ENCODE measurements at places on chromosomes 11 and 22. TPM values are rescaled to one million over a fixed set of nuclear protein-coding genes. Genes with fewer than 3 reads are reported as not detected.

The NAALADL1 gene
- 13.1 TPM for total RNA-seq

The TMEM45B gene
- total RNA-seq: not detected

The DSCAML1 gene
- total RNA-seq: not detected

The MMP8 gene
- total RNA-seq: not detected

The SLC17A6 gene
- total RNA-seq: not detected

The TRIOBP gene
- total RNA-seq: 90.2 TPM

The SPI1 gene
- total RNA-seq: not detected

The MAPK8IP2 gene
- 0.12 TPM for total RNA-seq

The FDXACB1 gene
- total RNA-seq: 1.7 TPM

The EHBP1L1 gene
- 46.1 TPM for total RNA-seq

The IGLL5 gene
- not detected for total RNA-seq

The ROBO4 gene
- total RNA-seq: 0.53 TPM

The P2RX3 gene
- not detected for total RNA-seq

The NOX4 gene
- total RNA-seq: 0.23 TPM

The PDGFB gene
- 13.7 TPM for total RNA-seq

The SLC22A9 gene
- not detected for total RNA-seq

The TCN2 gene
- total RNA-seq: 4.6 TPM

The IRF7 gene
- total RNA-seq: 3.7 TPM

The DBX1 gene
- not detected for total RNA-seq

The OR52A1 gene
- total RNA-seq: not detected

The PNPLA5 gene
- total RNA-seq: not detected

The VWCE gene
- 3.3 TPM for total RNA-seq

The PRSS23 gene
- 262 TPM for total RNA-seq

The CYB5R2 gene
- 1.8 TPM for total RNA-seq

The DDTL gene
- total RNA-seq: 11.0 TPM

The ACRV1 gene
- total RNA-seq: not detected

The IRAG1 gene
- 3.6 TPM for total RNA-seq

The FOXR1 gene
- not detected for total RNA-seq

The OR52I1 gene
- not detected for total RNA-seq

The KCNJ11 gene
- not detected for total RNA-seq

The CALCA gene
- not detected for total RNA-seq

The UEVLD gene
- total RNA-seq: 18.6 TPM

The ARHGAP32 gene
- total RNA-seq: 12.2 TPM

The KCNJ5 gene
- total RNA-seq: 0.12 TPM

The RTN4RL2 gene
- total RNA-seq: 0.12 TPM

The PYGM gene
- 0.68 TPM for total RNA-seq

The IL18 gene
- 0.08 TPM for total RNA-seq

The B3GAT3 gene
- 20.3 TPM for total RNA-seq

The CCDC117 gene
- total RNA-seq: 10.7 TPM

The P4HA3 gene
- total RNA-seq: 19.2 TPM

The TRPM5 gene
- total RNA-seq: not detected

The PGA4 gene
- total RNA-seq: not detected

The CARD18 gene
- not detected for total RNA-seq

The GLYAT gene
- total RNA-seq: not detected

The SLC22A12 gene
- not detected for total RNA-seq

The UBQLN3 gene
- total RNA-seq: not detected

The TOP3B gene
- total RNA-seq: 14.7 TPM

The OR51T1 gene
- total RNA-seq: not detected

The FXYD2 gene
- total RNA-seq: not detected

The SLC7A4 gene
- 0.23 TPM for total RNA-seq

The APLNR gene
- total RNA-seq: 0.35 TPM

The MOGAT2 gene
- total RNA-seq: not detected

The IFT27 gene
- total RNA-seq: 13.7 TPM

The SLC25A18 gene
- not detected for total RNA-seq

The ADM gene
- total RNA-seq: 44.0 TPM

The ANKK1 gene
- 0.12 TPM for total RNA-seq

The MIAT gene
- 0.94 TPM for total RNA-seq

The SLC22A6 gene
- total RNA-seq: not detected
